ENCODE measurements at places on chromosomes 11 and 22.

DNA sequence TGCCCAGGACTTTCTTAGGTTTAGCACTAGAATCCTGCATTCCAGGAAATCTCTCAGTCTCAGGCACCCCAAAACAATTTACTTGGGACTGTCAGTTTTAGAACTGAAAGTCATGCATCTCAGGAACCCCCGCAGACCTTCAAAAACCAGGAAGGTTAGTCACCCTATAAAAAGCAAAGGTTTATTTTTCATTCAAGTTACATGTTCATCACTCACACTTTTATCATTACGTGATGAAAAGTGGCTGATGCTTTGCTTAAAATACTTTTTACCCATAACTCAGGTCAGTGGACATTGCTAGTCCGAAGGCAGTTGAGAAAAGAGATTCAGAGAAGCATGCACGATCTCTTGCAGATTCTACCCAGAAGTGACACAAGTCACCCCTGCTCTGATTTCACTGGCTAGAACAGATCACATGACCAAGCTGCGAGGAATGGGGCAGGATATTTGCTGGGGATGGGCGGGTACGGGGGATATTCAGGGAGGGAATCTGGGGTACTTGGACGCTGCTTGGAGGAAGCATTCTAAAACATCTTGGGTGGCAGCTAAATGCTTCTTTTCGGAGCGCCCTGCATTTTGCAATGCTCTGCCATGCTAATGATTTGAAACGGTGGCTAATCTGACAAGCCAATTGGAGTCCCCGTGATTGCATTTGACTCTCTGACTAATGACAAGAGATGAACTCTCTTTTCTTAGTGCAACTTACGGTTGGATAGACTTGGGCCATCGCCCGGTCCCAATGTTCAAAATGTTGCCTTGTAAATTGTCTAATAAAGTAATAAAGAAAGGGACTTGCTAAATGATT is 110.2 kb downstream of the MIAT start:
- DNase-seq, result no peak

GRCh38 chr11:60498853-60499252 is 6.3 kb downstream of the MS4A12 start:
- peak; percentile 87 for DNase-seq

GRCh38 chr22:18999008-18999407 is 62.9 kb upstream of the PRODH start:
- no peak for DNase-seq

DNA sequence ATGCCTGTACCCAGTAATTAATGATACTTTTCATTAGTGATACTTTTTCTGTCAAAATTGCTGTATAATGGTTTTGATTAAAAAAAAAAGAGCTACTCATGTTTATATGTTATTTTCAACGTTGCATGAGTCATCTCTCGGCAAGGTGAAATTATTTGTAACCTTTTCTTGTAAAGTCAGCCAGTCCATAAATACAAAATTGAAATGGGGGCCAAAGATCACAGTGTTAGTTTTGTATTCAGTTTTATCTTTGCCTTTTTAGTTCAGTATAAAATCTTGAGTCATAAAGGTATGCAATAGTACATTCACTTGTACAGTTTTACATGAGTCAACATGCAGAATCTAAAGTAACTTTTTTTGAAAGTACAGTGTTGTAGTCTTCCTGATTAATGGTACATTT is 4.3 kb downstream of the ARHGEF12 start:
- DNase-seq, result no peak

- DNase-seq, result no peak
These were observed 460.9 kb upstream of the KIRREL3 start for GRCh38 chr11:127461241-127462064.

DNA sequence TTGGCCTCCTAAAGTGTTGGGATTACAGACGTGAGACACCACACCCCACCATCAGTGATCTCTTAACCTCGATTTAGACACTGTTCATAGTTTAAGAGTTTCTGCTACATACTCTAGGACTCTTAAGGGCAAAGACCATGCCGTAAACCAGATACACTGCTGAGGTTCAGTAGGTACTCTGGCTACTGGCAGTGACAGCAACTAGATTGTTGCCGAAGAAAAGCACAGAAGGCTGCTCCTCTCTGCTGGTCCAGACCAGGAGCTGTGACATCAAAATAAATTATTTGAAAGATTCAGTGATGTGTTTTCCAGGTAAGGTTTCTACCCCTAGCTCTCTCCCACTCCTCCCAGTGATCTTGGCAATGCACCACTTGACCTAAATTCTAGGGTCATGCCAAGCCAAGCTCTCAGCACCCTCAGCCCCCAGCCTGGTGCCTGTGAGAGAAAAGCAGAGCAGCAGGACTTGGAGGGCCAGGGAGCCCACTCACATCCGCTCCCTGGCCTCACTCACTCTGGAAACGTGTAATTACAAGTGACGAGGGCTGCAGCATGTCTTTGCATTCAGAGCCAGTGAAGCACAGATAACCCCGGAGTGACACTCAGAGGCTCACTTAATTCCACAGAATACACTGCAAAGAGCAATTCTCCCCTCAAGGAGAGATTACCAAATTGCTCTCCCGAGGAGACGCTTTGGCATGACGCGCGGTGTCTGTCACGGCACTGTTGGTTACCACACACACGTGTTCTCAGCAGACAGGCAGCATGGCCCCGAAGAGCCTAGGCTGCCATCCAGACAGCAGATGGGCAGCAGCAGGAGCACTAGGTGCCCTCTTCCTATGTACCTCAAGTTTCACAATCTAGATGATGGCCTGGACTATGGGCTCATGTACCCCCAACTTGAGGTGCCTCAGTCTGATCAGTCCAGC is 96.9 kb upstream of the PITPNB start:
- no peak for DNase-seq

DNA sequence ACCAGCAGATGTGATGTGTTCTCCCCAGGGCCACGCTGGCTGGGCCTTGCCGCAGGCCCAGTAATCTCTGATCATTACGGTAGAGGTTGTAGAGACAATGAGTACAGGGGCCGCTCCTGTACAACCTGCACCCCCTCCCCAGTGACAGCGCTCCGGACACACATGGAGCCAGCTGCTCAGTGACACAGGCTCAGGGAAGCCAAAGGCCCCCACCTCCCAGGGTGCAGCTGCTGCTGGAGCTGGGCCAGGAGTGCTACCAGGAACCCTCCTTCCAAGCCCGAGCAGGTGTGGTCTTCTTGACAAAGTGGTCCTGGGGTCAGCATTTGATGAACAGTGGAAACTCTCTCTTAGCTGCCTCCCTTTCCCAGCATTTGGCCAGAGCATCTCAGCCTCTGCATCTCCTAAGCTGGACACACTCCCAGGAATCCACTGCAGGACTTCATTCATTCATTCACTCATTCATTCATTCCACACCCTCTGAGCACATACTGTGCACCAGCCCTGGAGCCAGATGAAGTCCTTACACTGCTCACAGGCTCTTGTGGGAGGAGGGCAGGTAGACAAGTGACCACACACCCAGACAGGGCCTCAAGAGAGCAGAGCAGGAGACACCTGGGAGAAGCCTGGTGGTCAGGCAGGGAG is 49.6 kb upstream of the MPEG1 start:
- no peak for DNase-seq

- DNase-seq, result no peak
These were observed 23.1 kb downstream of the MRGPRG start for GRCh38 chr11:3195251-3196160.

DNA sequence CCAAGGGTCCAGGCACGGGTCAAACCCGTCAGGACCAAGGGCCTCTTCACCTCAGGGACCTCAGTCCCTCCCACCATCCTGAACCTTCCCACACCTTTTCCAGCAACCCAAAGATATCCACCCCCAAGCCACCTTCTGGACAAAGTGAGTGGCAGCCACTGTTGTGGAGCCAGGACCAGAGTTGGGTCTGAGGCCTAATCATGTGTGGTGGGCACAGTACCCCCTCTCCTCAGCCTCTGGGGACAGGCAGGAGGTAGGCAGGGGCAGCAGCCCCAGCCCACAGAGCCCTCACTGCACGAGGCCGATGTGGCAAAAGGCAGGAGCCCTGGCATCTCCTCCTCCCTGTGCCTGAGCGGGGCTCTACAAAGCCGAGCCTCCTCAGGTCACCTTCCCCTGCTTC is 2.5 kb downstream of the KCNJ11 start:
- DNase-seq, result no peak

DNA sequence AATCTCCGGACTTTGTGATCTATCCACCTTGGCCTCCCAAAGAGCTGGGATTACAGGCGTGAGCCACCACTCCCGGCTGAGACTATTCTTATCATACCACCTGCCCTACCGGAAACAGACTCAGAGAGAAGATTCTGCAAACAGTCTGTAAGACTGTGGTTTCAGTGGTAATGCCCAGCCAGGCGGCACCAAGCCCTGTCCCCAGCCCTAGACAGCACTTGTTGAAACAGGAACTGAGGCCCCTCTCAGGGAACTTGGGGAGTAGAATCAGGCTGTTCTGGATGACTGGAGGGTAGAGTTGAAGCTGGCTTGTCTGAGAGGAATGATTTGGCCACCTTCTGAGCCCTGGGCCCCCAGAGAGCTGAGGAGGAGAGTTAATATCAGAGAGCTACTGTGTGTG is 1.3 kb upstream of the INSC start:
- peak; percentile 82 for DNase-seq

- DNase-seq, result no peak
These were observed 12.0 kb downstream of the SPTBN2 start for GRCh38 chr11:66716996-66717395.

DNA sequence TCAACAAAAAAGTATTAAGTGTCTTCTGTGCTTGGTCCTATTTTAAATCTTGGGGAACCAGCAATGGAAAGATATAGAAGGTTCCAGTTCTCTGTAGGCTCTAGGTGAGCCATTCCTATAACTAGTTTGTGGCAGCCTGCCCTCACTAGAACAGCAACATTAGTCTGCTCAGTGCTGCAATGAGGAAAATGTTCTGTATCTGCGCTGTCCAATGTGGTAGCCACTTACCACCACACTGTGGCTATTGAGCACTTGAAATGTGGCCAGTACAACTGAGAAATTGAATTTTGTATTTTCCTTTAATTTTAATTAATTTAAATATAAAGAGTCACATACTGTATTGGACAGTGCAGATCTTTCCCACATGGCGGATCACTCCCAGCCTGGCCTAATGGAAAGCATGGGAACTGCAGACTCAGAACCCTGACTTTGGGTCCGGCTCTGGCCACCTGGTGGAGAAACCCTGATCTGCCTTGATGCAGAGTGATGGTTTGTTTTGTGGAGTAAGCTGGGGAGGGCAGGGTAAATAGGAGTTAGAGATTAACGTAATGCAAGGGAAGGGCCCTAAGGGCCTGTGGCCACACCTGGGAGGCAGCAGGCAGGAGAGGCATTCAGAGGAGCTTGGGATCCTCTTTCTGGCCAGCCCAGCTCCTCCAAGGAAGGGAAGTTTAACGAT is 101.0 kb downstream of the ME3 start:
- no peak for DNase-seq

- no peak for DNase-seq
These were observed 40.2 kb upstream of the PICALM start for GRCh38 chr11:86108890-86109638.

DNA sequence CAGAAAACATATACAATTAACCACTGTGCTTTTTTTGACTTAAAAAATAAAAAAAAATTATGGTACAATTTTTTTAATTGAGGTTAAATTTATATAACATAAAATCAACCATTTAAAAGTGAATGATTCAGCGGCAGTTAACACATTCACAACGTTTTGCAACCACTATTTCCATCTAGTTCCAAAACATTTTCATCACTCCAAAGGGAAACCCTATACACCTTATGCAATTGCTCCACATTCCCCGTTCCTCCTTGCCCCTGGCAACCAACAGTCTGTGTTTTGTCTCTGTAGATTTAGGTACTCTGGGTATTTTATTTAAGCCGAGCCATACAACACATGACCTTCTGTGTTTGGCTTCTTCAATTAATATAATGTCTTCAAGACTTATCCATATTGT is 15.3 kb downstream of the DDI1 start:
- no peak for DNase-seq

DNA sequence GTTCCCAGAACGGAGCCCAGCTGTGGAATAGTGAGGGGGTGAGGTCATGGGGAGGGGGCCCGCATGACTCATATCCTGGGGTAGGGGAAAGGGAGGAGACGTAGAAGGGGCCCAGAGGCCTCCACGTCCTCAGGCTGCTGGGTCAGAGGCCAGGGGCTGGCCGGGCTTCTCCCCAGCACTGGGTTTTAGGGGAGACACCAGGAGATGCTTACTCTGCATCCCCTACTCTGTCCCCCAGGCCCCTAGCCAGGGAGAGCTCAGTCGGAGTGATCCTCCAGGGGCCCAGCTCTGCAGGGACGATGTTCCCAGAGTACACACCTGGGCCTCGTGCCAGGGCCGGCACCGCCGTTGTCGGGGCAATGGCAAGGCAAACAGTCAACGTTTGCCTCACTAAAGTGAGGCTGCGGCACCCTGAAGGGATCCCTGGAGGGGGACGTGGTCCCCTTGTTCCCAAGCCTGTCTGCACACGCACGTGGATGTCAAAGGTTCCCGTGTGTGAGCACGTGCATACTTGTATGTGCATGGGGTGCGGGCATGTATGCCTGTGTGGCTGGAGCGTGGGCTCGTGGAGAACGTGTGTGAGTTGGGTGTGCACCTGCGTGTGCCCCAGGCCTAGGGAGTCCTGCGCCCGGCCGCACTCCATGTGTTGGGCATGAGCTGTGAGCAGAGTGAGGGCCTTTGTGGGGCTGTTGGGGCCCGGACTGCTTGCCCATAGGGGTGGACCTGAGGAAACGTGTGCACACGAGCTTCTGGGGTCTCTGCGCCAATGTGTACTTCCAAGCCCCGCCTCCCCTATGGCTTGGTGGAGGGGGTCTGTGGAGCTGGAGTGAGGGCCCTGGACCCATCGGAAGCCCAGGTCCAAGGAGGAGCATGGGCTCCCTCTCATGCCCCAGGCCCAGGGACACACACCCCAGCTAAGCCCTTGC is 14.2 kb downstream of the PRR33 start:
- no peak for DNase-seq

DNA sequence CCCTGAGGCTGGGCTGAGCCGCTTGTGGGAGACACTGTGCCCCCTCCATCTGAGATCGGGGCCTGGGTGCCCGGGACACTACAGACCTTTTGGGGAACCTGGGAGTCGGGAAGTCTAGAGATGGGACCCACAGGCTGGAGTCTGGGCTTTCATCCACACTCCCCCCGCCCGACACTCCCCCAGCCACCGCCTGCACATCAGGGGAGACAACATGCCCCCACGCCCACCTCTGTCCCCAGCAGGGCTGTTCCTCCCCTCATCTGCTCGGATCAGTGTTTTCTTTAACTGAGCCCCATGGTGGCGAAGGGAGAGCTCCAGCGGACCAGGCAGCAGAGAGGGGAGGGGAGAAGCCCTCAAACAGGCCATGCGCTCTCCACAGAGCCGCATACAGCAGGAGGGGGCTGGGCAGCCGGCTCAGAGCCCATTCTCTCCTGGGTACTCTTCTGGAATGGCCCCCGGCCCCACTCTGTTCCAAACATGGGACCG is 174.7 kb downstream of the IGLL1 start:
- DNase-seq, result no peak

GRCh38 chr22:17272511-17272991 is 53.3 kb upstream of the ADA2 start:
- no peak for DNase-seq

DNA sequence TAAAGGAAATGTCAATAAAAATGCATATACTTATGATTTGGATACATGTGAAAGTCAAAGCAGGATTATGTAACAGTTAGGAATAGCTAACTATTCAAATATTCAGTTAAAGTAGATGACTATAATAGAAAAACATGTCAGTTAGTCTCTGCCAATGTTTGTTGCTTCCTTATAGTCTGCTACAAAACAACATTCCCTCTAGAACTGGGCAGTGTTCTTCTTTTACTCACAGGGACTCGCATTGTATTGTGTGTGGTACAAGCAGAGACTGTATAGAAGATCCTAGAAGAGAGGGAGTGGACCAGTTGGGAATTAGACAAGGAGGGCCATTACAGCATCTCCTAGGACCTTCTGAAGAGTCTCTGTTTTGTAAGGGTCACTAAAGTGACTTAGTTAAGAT is 10.6 kb downstream of the ACAT1 start:
- no peak for DNase-seq

GRCh38 chr11:65976216-65977176 is 15.0 kb downstream of the SART1 start:
- no peak for DNase-seq
